Neural crest cell (in vitro differentiated cells): ENCODE measurements at places on chromosomes 3 and 15.

GRCh38 chr3:50323092-50323600 is 601 bp upstream of the HYAL2 start:
- no peak for DNase-seq

DNA sequence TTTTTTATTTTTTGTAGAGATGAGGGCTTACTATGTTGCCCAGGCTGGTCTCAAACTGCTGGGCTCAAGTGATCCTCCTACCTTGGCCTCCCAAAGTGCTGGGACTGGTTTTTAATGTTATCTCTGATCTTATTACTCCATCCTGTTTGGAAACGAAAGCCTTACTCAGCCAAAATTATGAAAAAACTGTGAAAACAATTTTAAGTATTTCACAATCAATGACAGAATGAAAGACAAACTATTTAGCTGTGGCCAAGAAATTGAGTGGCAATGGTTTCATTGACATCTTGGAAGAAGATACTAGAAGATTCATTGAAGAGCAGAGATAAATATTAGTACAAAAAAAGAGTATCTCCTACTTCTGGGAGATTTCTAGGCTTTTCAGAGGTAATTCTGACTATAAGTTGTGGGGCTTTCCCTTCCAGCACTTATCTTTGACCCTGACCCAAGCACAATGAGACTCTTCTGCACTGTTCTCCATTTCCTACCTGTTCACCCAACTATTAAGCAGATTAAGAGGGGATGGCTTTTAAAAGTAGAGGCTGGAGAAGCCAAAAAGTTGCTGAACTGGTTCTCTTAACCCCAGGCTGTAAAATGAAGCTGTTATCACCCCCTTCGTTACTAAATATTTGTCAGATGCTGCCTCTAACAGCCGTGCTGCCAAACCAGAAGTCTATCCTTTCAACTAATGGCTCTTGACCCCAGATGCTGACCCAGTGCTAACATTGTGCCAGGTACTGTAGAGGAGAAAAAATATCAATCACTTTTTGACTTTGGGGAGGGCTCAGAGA is 14.2 kb upstream of the SLC25A36 start:
- DNase-seq: no peak

DNA sequence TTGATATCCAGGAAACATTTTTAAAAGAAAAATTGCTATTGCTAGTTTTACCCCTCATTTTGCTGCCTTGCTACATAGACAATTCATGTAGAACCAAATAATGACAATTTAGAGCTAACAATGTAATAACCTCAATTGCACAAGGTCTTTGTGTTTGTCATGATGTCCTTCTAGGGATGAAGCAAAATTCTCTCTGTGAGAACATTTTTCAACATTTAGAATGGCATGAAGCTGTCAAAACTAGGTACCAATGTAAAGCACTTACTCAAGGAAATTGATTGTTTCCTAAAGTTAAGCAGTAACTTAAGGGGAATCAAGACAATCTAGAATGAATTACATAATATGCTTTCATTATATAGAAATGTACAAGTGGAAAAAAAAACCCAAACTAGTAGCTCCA is 7.9 kb upstream of the FGF7 start:
- DNase-seq: no peak

- DNase-seq: no peak
These were observed 124.3 kb downstream of the CTNNB1 start for GRCh38 chr3:41323467-41324155.

DNA sequence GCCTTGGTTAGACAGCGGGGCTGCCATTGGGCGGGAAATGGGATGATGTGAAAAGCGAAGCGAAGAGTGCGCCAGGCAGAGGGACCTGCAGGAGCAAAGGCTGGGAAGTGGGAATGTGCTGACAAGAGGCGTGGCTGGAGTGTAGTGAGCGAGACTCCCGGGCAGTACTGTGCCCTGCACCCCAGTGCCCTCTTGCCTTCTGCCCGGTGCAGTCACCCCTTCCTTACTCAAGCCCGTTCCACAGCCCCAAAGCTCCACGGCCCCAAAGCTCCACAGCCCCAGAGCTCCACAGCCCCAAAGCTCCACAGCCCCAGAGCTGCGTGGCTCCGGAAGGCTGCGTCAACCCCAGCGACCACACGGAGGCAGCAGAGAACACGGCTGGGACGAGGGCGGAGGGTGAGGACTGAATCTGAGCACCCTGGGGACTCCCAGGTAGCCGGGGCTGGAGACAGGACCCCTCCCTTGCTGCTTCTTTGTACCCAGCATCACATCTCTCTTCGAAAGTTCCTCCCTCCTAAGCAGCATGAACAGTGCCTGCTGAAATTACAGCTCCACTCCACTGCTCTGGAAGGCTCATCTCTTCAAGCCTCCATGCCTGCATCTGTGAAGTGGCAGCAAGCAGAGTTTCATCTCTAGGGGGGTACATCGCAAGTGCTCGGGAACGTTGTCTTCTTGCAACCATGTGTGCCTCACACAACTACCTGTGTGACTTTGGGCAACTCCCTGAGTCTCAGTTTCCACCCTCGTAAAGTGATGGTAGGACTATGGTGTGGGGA is 108.9 kb downstream of the FBLN2 start:
- DNase-seq: peak; percentile 67

DNA sequence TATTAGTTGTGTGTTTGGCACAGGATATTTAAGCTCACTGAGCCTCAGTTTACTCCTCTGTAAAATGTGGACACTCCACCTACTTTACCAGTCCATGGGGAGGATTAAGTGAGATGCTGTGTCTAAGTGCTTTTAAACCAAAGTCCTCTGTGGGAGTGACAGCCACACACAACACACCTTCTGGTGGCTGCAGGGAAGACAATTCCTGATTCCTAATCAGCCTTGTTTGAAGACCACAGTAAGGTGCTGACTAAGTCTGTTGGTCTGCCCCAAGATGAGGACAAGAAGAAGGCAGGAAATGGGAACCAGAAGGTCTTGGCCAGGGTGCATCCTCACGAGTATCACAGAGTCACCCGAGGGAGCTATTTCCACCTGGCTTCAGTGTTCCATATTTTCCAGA is 52.3 kb downstream of the EPHB1 start:
- no peak for DNase-seq

GRCh38 chr3:31406896-31407295 is 125.8 kb upstream of the STT3B start:
- DNase-seq: no peak
